ENCODE measurements at places on chromosomes 1 and 21. TPM values are rescaled to one million over a fixed set of nuclear protein-coding genes. Genes with fewer than 3 reads are reported as not detected.

DNA sequence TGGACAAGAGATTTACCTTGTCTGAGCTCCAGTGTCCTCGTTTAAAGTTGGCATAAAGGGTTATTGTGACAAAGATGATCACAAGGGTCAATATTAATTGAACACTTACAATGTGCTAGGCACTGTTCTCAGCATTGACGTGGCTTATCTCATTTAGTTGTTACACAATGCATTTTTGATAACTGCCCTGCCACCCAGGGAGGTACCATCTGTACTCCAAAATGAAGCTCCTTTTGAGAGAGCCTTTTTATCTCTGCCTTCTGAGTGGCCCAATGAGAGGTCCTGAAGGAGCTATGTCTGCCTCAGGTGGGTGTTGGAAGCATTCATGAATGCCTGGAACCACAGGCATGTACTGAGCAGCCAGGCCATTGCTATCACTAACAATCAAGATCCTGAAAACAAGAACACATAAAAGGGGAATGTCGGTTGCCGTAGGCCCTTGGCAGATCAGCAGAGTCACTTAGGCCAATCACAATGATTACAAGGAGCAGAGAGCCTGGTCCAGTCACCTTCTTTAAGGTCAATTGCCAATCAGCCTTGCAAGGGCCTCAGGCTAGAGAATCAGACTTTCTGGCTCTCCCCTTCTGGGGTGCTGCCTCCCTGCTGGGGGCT, 78.5 kb downstream of the NMNAT2 start:
- DNase-seq = no peak

DNA sequence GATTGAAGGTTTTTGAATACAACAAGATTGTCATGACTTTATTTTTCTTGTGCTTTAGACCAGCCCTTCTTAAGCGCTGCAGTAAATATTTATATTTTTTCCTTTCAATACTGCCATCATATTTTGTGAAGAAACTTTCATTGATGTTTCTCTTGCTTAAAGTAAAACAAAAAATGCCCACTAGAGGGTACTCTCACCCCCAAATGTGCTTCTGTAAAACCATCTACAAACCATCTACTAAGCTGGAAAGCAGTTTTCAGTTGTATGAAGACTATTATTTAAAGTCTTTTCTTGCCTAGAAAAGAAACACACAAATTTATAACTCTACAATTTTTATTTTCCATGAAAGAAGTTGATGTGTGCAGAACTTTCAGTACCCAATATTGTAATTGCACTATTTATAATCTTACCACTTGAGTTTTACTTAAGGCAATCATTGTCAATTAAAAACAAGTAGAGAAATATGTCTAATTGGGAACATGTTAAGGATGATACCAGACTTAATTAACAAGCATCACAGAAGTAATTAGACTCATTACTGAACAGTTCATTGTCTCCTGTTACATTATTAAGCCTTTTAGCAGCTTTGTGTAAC, 10.7 kb downstream of the LEPR start:
- DNase-seq = peak; percentile 51

DNA sequence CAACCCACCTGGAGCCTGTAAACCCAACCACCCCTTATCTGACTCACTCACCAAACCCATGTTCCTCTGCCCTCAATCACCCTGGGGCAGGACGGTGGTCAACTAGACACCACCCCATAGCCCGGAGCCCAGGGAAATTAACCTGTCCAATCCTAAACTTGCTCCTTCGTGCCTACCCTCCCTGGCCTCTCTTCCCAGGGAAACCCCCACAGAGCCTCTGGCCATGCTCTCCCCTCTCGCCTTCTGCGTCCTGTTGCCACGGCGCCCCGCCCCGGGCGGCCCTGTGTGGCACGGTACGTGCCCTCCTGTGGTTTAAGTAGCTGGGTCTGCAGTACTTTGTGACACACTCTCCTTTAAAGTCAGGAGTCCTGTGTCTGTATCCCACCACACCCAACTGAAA, 4.0 kb upstream of the FTCD start:
- DNase-seq = no peak

- no peak for DNase-seq
Observed at GRCh38 chr1:12142891-12143630, 23.7 kb upstream of the TNFRSF1B start.

DNA sequence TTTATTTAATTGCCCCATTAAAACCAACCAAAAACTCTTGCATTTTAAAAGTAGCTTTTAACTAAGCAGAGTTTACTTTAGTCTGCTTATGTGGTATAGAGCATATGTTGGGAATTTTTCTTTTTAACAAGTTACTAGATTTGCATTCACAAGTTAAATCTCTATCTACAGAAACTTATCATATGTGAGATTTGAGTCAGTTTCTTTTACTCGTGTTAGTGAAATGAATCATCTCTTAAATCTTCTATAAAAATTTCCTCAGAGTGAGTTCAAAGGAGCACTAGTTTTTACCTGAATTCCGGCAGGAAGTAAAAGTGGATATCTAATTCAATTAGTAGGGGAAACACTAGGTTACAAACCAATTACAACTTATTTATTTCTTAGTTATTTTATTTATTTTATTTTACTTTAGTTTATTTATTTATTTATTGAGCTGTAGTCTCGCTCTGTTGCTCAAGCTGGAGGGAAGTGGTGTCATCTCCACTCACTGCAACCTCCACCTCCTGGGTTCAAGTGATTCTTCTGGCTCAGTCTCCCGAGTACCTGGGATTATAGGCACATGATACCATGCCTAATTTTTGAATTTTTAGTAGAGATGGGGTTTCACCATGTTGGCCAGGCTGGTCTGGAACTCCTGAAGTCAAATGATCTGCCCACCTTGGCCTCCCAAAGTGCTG, 1609.6 kb upstream of the B3GALT2 start:
- DNase-seq = no peak

DNA sequence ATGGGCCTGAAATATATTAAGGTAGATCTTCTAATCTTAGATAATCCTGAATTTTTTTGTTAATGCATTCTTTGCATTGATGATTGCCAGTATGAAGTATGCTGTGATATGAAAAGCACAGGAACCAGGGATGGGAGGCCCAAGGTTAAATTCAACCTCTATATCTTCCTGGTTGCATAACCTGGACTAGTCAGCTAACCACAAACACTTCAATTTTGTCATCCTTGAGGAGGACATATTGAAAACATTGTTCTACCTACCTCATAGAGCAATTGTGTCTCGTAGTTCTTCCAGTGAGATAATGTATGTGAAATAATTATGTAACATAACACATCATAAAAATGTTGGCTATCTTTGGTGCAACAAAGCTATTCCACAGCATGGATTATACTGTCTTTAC, 25.6 kb downstream of the PDC start:
- no peak for DNase-seq

DNA sequence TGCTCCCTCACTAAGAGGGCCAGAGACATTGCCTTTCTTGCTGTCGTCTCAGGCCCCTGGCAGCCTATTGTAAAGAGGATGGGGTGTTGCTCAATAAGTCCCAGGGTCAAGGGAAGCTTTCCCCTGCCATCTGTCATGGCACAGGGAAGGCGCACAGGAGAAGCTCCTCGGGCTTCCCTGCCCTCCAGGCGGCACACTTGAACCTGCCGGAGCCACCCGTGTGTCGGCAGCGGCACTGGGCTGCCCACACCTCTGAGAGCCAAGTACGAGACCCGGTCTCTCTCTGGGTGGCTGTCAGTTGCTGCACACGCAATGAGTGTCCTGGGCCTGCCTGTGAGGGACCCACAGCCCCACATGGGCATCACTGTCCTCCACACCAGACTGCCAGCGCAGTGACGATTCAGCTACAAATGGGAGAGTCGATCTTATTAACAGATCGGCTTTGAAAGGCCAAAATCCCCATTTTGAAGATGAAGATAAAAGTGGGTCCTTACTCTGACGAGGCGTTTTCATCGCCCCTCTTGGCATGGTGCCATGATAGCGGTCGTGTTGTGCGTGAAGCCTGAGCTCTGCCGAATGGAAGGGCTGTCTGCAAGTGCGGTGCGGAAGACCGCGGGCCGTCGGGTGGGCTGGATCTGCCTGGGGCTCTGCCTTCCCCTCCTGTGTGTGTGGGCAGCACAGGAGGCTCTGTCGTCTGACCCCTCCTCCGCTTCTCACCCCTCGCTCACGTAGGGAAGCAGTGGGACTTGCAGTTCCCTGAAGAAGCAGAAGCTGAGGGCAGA, 29.2 kb upstream of the PDXK start:
- no peak for DNase-seq

GRCh38 chr21:45093035-45093532, 18.7 kb downstream of the ADARB1 start:
- DNase-seq = no peak

The NR1I3 gene
- 0.48 TPM for total RNA-seq
